ENCODE measurements at places on chromosomes 1 and 21.

- DNase-seq: no peak
These were observed 55.0 kb downstream of the TRAF5 start for GRCh38 chr1:211381481-211382181.

DNA sequence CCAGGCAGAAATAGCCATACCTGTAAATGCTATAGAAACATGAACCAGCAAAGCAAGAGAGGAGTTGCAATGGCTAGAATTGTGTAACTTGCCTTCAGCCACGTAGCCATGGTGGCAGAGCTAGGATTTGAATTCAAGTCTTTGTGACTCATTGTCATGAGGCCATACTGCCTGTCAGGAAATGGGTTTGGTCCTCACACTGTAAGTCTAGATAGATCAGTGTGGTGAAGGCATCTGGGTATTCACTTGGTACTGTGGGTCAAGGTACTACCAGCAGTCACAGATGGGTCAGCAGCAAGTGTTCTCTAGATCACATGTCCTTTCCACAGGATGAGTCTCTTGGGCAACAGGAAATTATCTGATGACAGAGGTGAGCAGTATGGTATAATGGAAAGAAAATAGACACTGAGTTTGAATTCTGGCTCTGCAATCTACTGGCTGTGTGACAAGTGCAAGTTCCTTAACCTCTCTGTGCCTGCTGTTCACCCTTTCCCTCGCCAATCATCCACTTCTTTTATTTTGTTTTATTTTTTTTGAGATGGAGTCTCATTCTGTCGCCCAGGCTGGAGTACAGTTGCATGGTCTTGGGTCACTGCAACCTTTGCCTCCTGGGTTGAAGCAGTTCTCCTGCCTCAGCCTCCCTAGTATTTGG lies 36.9 kb downstream of the FGGY start:
- no peak for DNase-seq

GRCh38 chr1:94118471-94118870 lies 2.5 kb downstream of the ABCA4 start:
- no peak for DNase-seq

DNA sequence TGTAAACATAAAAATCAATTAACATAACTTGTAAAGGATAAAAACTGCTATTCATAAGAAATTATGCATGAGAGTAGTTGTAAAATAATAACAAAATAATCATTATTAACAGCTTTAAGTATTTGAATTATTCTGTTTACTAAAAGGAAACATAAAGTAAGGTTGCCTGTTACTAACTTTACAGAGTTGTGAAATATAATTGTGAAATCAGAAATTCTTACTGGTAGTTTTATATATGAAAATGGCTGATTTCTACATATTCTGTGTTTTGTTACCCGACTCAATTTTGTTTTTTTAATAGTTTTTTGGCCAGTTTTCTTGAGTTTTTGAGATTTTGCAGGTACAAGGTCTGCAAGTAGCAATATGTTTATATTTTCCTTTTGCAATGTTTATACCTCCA lies 27.8 kb downstream of the FNBP1L start:
- DNase-seq: no peak

DNA sequence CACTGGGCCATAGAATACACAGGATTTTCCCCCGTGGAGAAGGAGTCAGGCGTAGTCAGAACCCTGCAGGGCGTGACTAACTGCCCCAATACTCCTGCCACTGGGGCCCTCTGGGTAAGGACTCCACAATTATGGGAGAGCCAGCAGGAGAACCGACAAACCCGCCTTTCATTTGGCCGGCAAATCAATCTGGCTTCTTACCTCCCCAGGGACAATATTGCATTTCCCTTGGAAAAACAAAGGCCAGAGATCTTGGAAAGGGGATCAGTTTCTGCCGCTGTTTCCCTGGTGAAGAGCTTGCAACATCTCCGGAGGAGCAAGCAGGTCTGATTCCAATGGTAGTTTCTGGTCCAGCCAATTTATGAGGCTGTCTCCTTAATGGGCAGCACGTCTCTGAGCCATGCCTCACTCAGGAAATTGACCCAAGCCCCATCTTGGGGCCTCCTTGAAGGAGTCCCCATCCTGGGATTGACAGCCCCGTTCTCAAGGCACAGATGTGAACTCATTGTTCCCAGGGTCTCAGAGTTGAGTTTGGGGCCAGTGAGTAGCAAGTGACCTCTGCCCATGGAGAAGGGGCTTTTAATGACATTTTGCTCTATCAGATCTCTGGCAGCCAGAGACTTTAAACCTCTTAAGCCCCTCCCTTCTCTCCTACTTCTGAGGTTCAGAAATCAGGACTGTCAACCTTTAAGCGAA lies 4.3 kb downstream of the TRABD2B start:
- DNase-seq: no peak

GRCh38 chr1:31715087-31715872 lies 11.5 kb upstream of the COL16A1 start:
- peak; percentile 30 for DNase-seq

GRCh38 chr1:98104289-98104688 lies 183.5 kb upstream of the DPYD start:
- no peak for DNase-seq

DNA sequence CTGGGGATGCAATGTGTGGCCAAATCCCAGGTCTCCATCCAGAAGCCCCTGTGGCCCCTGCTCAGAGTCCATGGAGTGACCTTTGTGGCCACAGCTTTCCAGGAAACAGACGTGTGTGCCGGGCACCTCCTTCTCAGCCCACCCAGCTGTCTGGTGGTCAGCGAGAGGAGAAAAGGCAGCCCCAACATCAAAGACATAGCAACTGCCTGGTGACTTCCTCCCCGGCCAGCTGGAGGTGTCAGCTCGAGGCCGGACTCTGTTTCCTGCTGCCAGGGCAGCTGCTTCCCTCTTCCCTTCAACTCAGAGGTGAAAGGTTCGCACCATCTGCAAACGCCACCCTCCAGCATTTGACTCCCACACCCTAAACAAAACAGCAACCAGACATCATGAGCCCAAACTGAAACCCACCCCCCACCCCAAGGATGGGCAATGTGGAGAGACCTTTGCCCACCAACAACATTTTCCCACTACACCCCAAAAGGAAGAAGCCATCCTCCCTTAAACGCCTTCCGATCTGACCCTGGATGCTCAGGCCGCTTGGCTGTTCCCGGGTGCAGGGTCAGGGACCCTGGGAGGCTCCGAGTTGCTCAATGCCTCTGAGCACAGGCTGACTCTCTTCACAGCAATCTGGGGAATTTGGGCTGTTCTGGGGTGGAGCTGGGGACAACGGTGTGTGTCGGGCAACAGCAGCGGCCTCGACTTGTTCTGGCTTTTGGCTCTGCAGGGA lies 162.3 kb downstream of the PSMG1 start:
- DNase-seq: no peak

DNA sequence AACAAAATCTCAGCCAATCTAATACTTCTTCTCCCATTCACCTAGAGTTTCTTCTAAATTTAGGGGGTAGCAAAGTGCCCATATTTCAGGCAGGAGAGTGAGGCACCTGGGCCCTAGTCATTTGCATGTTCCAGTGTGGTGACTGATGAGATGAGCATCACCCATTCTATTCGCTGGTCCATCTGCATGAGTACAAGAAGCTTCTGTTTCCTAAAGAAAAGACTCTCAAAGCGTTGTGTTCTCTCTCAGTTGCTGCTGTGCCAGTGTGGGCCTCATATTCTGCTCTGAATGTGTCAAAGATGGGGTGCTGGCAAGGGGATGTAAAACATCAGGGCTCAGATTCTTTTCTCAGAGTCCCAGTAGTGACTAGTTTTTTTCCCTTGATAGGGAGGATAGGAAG lies 16.1 kb upstream of the DPYD start:
- DNase-seq: no peak

DNA sequence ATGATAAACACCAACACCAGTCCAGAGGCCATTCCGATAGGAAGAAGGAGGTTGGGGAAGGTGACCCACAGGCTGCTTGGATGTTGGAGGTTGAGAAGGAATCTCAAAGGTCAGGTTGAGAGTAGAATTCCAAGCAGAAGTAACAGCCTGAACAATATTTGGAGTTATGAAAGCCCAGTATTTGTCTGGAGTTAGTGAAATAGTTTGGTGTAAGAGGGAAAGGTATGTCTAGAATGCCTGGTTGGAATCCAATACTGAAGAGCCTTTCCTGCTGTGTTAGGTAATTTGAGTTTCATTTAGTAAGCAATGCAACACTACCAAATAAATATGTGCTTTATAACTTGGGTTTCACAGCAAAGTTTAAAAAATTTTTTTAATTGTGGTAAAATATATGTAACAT lies 70.5 kb upstream of the MCOLN3 start:
- no peak for DNase-seq

GRCh38 chr1:68210829-68211228 lies 21.5 kb downstream of the WLS start:
- DNase-seq: no peak

GRCh38 chr1:23646091-23646490 lies 45.5 kb upstream of the RPL11 start:
- no peak for DNase-seq

- peak; percentile 30 for DNase-seq
These were observed 220.5 kb downstream of the CENPF start for GRCh38 chr1:214823311-214824117.

DNA sequence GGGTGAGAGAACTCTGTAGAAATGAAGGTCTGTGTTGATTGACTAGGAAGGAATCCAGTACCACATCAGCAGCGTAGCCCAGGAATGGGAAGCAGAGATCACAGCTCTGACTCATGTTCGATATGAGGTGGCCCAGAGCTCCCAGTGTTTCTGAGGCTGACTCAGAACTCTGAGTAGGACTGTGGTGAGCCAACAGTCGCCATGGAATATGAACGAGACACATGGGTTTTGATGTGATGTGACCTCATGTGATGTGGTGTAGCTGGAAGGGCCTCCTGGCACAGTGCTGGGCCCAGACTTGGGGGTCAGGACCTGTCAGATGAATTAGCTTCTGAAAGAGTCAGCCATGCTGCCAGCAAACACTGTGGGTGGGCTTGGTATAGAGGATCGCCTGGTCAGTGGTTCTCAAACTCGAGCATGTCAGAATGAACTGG lies 237.0 kb downstream of the MRPL39 start:
- DNase-seq: no peak

GRCh38 chr21:25887646-25888306 lies 153.0 kb downstream of the GABPA start:
- no peak for DNase-seq

GRCh38 chr1:211577819-211578639 lies 932 bp downstream of the SLC30A1 start:
- DNase-seq: peak; percentile 86

DNA sequence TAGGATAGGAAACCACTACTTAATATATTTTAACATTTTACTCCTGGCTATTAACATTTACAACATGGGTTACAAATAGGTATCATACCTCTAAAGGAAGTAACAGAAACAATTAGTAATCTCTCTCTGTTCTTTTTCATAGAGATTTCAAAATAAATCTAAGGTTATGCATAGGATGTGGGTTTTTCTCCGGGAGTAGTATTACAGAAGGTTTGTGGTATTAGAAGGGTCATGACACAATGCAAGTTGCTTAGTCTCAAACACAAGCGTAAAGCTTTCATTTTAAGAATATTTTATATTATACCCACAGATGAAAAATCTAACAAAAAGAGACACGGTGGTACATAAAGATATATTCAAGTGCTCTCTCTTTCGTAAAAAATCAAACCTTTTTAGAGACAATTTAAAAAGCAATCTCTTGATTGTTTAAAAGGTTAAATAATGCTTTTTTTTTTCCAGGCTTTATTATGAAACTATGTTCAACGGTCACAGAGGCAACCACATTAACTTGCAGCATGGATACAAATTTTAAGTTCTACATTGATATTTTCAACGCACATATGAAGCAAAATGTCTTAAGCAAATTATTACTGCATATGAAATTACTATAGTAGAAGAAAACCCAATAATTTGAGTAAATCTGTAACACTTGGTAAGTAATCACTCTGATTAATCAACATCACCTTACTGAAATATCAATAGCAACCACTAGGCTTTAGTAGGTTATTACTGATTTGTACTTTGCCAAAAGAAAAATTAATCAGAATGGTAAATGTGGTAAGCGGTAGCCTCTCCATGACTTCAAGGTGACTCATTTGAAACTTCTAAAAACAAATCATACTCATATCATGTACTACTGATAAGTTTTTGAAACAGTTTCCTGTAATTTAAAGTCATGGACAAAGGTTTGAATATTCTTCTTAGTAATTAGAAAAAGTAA lies 97.4 kb upstream of the GFI1 start:
- no peak for DNase-seq

DNA sequence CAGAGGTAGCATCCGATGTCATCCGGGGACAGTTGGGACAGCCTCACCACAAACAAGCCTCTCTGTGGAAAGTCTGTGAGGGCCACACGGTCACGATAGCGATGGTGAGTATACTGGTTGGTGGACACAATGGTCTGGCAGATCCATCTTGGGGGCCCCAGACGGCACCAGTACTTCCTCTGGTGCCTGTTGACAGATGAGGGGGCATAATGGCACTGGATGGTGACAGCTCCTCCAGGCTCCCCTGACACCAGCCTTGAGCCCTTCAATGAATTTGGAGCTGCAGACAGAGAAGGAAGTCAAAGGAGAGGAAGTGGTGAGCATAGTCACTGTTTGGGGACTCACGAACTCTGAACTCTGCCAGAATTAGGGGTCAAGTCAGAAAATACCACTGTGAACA lies 8.0 kb downstream of the FCAMR start:
- DNase-seq: no peak

- DNase-seq: no peak
These were observed 487.3 kb upstream of the PTBP2 start for GRCh38 chr1:96234299-96234698.

GRCh38 chr1:150498342-150498741 lies 9.6 kb upstream of the ECM1 start:
- DNase-seq: no peak

- peak; percentile 57 for DNase-seq
These were observed 100.4 kb upstream of the IRF2BP2 start for GRCh38 chr1:234710381-234710780.

DNA sequence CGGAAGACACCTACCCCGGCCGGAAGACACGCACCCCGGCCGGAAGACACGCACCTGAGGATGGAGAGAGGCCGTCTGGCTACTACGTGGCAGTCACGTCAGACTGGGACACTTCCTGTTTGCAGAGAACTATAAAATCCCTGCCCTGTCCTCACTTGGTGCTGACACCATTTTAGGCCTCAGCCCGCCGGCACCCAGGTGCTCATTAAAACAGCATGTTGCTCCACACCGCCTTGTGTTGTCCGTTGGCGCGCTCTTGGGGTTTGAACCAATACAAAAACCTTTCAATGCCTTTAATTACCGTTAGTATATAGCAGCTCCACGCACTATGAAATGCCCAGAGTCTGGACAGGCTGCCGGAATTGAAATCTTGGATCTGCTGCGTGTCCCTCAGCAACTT lies 34.7 kb downstream of the VN1R5 start:
- DNase-seq: peak; percentile 5

GRCh38 chr1:67300561-67300960 lies 7.1 kb upstream of the IL12RB2 start:
- no peak for DNase-seq

GRCh38 chr1:149966405-149966804 lies 29.7 kb upstream of the MTMR11 start:
- DNase-seq: no peak

All from WERI-Rb-1 (cell line).